HS-5 (cell line): ENCODE measurements at places on chromosomes 3 and 15.

GRCh38 chr15:92391640-92392039 is 2.0 kb upstream of the ST8SIA2 start:
- DNase-seq = no peak

DNA sequence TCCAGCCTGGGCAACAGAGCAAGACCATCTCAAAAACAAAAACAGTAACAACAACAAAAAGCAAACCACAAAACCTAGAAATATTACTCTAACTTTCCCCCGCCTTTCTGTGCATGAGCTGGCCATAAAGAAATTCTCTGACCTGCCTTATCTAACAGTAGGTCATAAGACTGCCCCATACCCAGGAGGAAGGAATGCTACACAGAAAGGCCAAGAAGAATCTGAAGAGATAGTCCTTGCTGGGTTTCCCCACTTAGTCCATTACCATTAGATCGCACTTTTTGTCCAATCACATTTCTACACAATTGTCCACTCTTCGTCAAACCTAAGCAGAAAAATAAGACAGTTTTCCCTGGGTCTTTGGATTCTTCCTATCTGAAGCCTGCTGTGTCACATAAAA is 23.5 kb downstream of the CIAO2A start:
- no peak for DNase-seq

GRCh38 chr3:29582273-29582672 is 301.4 kb downstream of the RBMS3 start:
- no peak for DNase-seq

DNA sequence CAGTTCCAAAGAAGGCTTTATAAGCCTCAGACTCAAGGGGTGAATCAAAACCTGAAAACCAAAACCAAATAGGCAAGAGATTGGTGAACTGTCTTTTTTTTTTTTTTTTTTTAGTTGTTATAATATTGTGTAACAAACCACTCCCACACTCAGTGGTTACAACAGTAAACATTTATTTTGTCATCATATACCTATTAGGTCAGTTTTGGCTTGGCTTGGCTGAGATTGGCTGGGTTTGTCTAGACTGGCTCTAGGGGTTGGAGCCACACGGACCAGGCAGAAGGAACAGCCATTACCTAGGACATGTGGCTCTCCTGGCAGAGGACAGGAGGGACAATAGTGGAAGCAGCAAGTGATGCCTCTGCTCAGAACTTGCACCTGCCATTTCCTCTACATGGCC is 26.4 kb upstream of the RYR3 start:
- DNase-seq = no peak

DNA sequence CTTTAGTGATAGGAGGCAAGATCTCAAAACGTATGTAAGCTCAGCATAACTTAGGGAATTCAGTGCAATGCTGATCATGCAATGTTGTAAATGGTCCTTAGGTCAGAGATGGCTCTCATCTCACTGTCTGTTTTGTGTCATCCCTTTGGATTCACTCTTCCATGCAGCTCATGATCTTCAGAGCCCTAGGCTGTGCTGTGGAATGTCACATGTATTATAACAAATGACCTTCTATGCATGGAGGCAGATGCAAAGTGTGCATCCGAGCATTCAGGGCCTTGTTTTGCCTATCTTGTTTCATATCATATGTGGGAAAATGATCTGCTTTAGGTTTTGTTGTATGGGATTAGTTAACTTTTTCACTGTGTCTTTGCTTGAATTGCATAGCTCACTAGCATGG is 40.5 kb upstream of the PDZRN3 start:
- no peak for DNase-seq

DNA sequence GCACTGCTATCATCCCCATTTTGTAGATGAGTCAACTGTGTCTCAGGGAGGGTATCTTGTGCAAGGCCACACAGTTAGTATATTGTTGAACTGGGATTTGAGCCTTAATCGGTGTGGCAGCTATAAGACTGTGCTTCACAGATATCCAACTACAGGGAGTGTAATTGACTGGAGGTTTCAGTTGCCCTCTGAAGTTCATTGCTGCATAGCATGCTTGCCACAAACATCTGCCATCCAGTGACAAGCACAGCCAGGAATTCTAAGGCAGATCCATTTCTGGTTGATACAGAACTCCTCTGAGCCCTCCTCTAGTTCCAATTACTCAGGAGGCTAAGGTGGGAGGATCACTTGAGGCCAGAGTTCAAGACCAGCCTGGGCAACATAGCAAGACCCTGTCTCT is 16.4 kb downstream of the FSD2 start:
- no peak for DNase-seq

DNA sequence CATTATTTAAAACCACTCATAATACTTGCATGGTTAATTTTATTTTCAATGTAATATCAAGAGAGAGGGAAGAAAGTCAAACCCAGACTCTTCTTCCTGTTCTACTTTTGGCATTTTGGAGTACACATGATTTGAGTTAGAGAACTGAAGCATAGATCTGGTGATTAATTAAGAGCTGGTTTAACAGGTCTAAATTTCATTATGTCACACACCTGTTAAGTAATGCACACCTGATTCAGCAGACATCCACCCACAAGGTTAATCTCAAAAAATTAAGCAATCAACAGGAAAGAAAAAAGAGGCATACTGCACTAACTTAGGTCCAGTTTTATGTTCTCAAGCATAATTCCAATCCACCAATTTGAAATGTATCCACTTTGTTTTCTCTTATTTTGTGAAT is 101.1 kb upstream of the ICE2 start:
- DNase-seq = no peak

DNA sequence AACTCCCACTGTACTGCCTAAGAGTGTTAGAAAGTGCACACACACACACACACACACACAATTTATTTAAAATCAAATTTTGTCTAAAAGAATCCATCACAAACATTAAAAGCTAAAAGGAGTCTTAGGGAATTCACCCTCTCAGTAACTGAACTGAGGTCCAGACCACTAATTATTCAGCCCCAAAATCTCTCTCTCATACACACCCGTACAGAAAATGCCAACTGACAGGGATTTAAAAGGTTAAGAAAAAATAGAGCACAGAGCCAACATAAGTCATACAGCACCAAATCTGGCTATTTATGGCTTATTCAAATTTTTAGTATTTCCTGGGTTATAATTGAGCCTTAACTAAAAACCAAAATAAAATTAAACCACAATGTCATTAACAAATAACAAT is 20.7 kb downstream of the GBE1 start:
- no peak for DNase-seq

- DNase-seq = no peak
Observed at GRCh38 chr15:39728845-39729244, 53.8 kb downstream of the FSIP1 start.

- DNase-seq = no peak
Observed at GRCh38 chr3:172094621-172095557, 55.5 kb downstream of the FNDC3B start.

- no peak for DNase-seq
Observed at GRCh38 chr3:97949110-97949485, 23.1 kb downstream of the RIOX2 start.

- DNase-seq = no peak
Observed at GRCh38 chr3:42717306-42717705, 14.7 kb upstream of the HHATL start.

GRCh38 chr15:45799508-45799907 is 164.7 kb downstream of the SQOR start:
- no peak for DNase-seq

DNA sequence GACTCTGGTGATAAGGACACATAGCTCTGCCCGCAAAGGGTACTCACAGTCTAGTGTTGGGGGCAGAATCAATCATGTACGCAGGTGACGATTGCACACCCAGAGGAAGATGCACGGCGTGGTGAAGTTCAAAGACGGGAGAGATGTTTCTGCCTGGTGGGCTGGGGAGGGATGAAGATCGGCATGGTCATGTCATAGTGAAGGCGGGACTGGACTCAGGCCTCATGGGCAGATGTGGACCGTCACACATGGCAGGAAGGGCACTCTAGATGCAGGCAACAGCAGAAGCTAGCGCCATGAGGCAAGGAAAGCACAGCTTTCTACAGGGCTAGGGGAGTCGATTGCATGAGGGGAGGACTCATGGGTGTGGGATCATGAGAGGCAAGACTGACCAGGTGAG is 240.6 kb downstream of the OPA1 start:
- DNase-seq = no peak

GRCh38 chr3:105933871-105934270 is 65.1 kb upstream of the CBLB start:
- no peak for DNase-seq

- DNase-seq = no peak
Observed at GRCh38 chr15:63363292-63363691, 18.4 kb downstream of the CA12 start.

- no peak for DNase-seq
Observed at GRCh38 chr3:56612146-56612545, 55.2 kb downstream of the CCDC66 start.

DNA sequence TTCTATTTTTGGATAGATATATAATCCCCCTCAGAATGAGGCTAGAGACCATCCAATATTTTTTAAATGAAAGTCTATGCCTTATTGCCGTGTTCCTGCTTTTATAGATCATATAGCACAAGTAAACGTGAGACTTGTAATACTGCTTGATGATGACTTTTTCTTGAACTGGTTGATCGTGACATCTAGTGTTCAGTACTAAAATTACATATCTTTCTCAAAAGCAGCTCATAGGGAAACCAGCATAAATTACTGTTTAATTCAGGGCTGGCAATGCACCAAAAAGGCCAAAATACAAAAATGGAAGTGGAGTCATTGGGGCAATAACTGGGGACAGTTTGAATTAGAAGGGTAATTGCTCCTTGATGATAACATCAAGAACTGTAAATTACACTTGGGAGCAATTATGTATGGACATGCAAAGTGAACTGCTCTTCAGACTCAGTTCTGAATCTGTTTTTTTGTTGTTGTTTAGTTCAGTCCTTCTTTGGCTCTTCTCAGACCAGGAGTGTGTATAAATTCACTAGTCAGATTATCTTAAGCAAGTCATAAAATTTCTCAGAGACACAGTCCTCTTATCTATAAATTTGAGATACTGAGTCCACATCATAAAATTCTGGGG is 325.3 kb downstream of the THSD4 start:
- peak; percentile 47 for DNase-seq

- no peak for DNase-seq
Observed at GRCh38 chr15:29021857-29022256, 136.1 kb downstream of the APBA2 start.
